ENCODE measurements at places on chromosomes 12 and 14. TPM values are rescaled to one million over a fixed set of nuclear protein-coding genes. Genes with fewer than 3 reads are reported as not detected.

The PTCSC3 gene
- total RNA-seq, result not detected

The NYNRIN gene
- 8.0 TPM for total RNA-seq

GRCh38 chr12:2683283-2684025 lies 111.3 kb upstream of the FKBP4 start:
- no peak for DNase-seq

DNA sequence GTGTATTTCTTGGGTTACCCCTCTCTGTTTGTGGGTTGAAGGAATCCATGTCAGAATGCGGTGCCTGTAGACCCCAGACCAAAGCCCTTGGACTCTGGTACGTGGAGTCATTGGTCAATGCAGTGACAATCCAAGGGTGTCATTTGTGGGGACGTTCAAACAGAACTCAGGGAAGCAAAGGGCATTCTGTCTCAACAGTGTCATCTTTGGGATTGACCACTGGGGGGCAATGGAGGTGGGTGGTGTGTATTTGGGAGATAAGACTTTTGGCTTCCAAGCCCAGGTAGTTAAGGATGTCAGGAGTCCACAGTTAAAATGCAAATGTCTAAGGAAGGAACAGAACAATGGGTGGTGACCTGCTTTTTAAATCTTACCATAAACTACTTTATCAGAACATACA lies 54.6 kb upstream of the CCDC175 start:
- DNase-seq, result no peak

The SRGAP1 gene
- total RNA-seq, result 13.8 TPM

DNA sequence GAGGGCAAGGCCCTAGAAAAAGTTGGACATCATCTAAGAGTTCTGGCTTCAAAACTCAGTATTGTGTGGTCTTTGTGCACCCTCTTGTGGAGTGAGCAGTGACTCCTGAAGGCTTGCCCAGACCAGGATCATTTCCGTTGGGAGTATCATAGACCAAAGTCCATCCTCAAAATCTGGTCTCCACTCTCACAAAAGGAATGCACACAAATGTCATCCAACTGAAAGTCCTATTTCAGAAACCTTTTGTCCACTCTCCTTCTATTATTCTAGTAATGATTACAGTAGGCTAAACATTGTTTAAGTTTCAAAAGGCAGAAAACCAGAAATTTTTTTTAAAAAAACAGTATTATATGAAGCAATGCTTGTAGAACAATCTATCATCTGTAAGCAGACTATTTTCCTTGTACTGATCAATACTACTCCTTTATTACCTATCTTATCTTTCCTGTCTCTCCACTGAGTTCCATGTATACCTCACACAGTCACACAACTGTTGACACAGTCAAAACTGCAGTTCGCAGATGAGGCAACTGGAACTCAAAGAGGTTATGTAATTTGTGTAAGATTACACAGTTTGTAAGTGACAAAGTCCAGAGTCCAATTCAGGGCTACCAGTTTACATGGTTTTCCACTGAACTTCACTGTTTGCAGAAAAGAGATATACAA lies 41.4 kb downstream of the COX16 start:
- no peak for DNase-seq

The TAS2R42 gene
- total RNA-seq, result not detected
